ENCODE measurements at places on chromosomes 5 and 9. TPM values are rescaled to one million over a fixed set of nuclear protein-coding genes. Genes with fewer than 3 reads are reported as not detected.

GRCh38 chr5:172319708-172320441 is 36.3 kb upstream of the UBTD2 start:
- DNase-seq, result no peak

Gene SPINK6
- polyA plus RNA-seq, result not detected

- DNase-seq, result no peak
Observed at GRCh38 chr5:107464876-107465275, 205.9 kb downstream of the EFNA5 start.

DNA sequence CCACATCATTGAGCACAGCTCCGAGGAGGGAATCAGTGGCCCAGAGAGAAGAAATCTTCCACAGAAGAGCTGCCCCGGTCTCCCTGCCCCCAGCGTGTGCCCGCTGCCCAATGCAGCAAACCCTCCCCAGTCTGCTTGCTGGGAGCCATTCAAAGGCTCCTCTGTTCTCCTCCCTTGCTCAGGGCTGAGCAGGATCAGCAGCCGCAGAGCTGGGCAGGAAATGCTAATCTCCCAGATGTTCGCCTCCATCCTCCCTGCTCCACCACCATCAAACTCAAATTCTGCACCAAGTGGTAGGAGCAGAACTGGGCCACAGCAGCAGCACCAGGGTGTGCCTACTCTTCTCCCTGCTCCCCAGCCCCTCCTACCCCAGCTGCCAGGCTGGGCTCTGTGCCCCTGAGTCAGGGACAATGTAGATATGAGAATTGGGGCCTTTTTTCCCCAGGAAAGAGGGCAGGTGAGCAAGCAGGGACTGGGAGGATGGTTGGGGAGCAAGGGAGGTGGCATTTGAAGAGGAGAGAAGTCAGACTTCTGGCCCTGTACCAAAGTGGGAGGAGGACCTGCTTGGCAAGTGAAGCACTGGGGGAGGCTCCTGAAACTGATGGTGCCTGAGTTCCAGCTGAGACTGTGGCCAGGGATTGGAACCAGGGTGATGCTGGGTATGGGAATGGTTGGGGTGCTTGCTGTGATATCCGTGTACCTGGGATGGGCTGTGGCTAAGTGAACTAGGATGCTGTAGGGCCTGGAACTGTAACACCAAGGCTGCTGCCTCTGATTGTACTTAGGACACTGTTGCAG is 1.9 kb upstream of the PCDH1 start:
- no peak for DNase-seq

Gene PCDHA4
- 1.00 TPM for polyA plus RNA-seq

DNA sequence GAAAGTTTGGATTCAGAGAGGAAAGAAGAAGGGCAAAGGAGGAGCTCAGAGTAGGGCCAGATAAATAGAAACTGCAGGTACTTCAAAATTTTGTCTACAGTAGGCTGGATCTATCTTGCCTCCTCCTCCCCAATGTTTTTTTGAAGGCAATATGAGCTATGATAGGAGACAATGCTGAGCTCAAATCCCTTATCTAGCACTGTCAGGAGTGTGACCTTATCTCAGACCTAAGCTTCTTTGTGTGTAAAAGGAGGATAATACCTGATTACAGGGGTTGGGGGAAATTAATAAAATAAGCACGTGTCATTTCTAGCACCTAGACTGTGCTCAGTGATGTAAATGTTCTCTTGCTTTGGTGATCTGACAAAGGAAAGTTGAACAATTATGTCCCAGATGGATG is 137.8 kb upstream of the CD180 start:
- no peak for DNase-seq

GRCh38 chr5:158819840-158820620 is 279.7 kb downstream of the EBF1 start:
- DNase-seq, result no peak

Gene TBC1D2
- polyA plus RNA-seq, result 3.4 TPM

GRCh38 chr5:80920333-80920732 is 39.8 kb upstream of the RASGRF2 start:
- DNase-seq, result no peak

DNA sequence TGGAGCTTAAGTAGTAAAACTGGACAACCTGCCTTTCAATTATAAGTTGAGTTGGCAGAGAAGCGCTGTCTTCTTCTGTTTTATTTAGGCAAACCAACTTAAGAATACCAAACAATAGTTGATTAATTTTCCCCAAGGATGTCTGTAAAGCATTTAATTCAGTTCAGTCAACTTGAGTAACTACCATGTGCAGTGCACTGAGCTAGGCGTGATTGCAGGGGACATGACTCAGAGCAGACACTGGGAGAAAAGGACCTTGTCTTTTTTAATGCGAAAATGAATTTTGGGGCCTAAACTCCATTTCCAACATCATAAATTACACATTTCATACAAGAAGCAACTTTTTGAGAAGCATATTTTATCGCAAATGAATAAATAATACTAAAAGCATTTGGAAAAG is 66.3 kb downstream of the FBXL7 start:
- no peak for DNase-seq

Gene NSG2
- 0.35 TPM for polyA plus RNA-seq

GRCh38 chr9:70539001-70539400 is 124.5 kb upstream of the KLF9 start:
- no peak for DNase-seq

DNA sequence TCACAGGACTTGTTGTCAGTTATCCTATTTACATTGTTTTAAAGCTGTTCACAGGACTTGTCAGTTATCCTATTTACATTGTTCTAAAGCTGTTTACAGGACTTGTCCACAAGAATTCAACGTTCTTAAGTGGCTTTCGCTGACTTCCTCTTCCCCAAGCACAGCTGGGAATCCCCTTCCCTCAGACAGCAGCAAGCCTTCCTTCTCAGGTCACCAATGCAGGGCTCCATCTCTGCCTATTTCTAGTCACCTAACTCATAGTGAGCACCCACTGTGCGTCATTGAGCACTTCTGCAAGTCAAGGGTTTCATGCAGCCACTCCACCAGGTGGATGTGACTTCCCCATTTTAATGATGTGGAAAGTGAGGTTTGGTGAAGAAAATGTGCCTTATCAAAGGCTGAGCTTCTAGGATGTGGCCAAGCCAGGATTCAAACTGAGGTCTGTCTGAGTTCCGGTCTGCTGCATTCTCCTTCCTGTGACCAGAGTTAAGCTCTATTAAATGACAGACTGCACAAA is 109.8 kb upstream of the ZNF462 start:
- DNase-seq, result no peak

Gene IL13
- 0.08 TPM for polyA plus RNA-seq

Gene SPINK13
- polyA plus RNA-seq, result 1.1 TPM

Gene TMEM232
- polyA plus RNA-seq, result 7.3 TPM

DNA sequence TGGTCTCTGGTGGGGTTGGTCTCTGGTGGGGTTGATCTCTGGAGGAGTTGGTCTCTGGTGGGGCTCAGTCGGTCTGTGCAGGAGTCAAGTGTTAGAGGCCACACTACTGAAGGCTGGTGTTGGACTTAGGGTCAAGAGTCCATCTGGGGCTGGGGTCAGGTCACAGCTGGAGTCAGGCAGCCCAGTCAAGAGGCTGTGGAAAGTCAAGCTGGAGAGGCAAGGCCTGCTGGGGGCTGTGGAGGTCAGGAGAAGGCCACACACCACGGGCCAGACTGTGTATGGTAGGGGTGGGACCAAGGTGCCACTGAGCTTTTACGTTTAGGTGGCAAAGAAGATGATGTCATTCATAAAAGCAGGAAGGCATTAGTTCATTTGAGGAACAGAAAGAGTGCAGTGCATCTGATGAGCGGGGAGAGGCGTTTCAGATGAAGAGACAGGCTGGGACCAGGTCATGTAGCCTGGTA is 16.7 kb upstream of the CD74 start:
- no peak for DNase-seq

DNA sequence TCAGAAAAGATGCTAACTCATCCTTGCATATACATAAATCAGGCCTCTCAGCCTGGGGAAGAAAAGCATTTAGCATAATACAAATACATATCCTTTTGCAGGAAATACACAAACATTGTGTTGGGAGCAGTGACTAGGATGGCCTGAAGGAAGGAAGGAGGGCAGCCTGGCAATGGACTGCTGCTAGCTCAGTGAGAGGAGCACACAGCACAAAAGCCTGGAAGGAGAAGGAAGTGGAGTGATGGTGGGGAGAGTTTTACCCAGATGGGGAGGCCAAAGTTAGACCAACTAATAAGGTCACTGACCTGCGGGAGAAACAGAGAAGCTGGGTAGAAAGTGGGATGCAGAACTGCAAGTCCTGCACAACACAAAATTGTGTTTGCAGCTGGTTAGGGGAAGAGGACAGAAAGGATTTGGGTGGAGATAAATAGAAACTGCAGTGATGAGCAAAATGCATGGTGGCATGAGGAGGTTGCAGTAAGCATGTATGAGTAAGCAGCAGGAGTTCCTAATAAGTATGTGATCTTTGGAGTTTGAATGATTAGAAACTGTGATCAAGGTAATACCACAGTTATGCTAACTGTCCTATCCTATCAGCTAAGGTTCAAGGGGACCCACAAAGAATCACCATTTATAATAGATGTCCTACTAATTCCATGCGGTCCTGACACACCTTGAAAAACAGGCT is 39.5 kb downstream of the SEMA6A start:
- DNase-seq, result no peak

DNA sequence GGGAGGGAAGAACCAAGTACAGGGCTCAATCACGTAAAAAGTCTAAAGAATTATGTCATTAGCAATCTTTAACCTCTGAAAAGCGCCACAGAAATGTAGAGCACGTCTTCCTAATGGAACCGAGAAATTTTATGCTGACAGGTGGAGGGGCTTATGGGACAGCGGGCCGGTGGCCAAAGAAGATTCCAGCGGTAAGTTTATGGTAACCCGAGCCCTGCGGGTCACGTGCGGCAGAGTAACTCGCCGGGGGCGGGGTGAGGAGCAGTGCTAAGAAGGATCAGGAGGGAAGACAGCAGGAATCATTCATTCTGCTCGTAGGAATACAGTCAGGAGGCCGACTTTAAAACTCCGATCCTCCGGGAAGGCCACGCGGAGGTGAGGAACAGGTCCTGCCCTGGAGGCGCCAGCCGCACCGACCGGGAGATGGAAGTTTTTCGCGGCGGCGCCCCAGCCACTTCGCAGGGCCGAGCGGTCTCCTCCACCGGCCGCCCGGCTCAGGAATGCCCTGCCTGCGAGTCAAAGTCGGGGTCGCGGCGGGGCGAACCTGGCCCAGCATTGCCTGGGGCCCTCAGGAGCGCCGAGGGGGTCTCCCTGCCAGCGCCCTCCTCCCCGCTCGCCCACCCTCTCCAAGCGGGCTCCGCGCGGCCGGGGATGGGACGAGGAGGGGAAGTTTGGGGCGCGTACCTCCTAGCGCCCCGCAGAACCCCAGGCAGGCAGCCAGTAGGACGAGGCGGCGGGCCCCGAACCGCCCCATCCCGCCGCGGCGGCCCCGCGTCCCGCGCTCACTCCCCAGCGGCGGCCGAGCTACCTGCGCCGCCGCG is 101.8 kb downstream of the ESM1 start:
- peak; percentile 75 for DNase-seq

- no peak for DNase-seq
Observed at GRCh38 chr5:2385818-2386217, 365.7 kb downstream of the IRX2 start.

GRCh38 chr5:164941132-164941531 is 1435.7 kb downstream of the MAT2B start:
- DNase-seq, result no peak

Gene COL23A1
- polyA plus RNA-seq, result 6.2 TPM

GRCh38 chr5:40453689-40454088 is 226.0 kb upstream of the PTGER4 start:
- no peak for DNase-seq

Gene ATP10B
- polyA plus RNA-seq, result 0.70 TPM

- DNase-seq, result no peak
Observed at GRCh38 chr5:23204111-23204510, 303.3 kb upstream of the PRDM9 start.

GRCh38 chr5:2740051-2740875 is 11.2 kb downstream of the IRX2 start:
- no peak for DNase-seq

Gene ADAMTS12
- polyA plus RNA-seq, result 18.3 TPM

DNA sequence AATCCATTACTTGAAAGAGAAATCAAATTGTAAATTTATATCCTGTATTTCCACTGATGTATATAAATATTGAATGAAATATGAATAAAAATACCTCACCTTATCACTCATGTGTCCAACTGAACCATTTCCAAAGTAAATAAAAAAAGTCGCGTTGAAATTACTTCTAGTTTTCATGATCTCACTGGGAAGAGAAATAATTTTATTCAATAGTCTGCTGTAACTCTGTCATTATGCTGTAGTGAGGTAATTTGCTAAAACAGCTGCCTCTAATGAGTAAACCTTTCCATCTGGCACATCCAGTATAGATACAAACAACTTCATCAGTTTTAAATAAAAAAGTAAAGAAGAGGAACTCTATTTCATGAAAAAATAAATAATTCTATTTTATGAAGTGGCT is 611.5 kb downstream of the ZNF608 start:
- no peak for DNase-seq

Gene IL3
- not detected for polyA plus RNA-seq

Gene CNTNAP3B
- 17.5 TPM for polyA plus RNA-seq

GRCh38 chr5:7947301-7947700 is 78.4 kb downstream of the MTRR start:
- no peak for DNase-seq

Gene GABRP
- polyA plus RNA-seq, result 1.4 TPM

DNA sequence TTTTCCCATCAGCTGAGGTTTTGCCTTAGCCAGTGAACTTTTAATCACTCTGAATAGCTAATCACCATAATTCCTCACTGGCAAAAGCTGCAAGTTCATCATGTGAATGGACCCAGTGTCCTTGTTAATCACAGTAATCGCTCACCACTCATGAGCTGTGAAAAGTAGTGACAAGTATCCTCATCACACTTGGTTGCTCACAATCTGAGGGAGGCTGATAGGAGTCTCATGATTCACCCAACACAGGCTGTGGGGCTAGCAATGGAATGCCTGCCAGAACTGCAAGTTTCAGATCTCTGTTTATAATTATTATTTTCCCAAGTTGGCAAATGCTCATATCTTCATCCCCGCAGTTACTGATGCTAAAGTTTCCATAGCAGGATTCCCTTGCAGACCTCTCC is 467.2 kb downstream of the KIF4B start:
- no peak for DNase-seq
